ENCODE measurements at places on chromosomes 5 and 9.
A peak's percentile ranks its signal among the peaks of the same experiment; 100 is the strongest.

- DNase-seq = no peak
Observed at GRCh38 chr9:114756920-114757319, 48.9 kb downstream of the TNFSF15 start.

DNA sequence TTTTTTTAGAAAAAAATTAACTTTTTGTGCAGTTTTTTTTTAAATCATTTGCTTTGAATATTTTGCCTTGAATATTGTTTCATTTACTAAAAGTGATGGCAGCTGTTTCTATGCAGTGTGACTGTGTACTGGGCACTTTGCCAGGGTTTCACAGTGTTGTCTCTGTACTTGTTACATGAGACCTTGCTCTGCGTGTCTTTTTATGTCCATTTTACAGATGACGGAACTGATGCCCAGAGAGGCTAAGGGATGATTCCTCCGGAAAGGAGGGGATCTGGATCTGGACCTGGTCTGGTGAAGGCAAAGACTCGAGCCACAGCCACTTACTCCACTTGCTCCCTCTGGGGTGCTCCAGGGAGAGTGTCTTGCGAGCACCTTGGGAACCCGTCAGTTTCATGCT lies 124.8 kb upstream of the PTCH1 start:
- no peak for DNase-seq

GRCh38 chr9:13967011-13967410 lies 346.9 kb downstream of the NFIB start:
- DNase-seq = no peak

- no peak for DNase-seq
Observed at GRCh38 chr5:66248874-66249273, 104.8 kb downstream of the SREK1 start.

DNA sequence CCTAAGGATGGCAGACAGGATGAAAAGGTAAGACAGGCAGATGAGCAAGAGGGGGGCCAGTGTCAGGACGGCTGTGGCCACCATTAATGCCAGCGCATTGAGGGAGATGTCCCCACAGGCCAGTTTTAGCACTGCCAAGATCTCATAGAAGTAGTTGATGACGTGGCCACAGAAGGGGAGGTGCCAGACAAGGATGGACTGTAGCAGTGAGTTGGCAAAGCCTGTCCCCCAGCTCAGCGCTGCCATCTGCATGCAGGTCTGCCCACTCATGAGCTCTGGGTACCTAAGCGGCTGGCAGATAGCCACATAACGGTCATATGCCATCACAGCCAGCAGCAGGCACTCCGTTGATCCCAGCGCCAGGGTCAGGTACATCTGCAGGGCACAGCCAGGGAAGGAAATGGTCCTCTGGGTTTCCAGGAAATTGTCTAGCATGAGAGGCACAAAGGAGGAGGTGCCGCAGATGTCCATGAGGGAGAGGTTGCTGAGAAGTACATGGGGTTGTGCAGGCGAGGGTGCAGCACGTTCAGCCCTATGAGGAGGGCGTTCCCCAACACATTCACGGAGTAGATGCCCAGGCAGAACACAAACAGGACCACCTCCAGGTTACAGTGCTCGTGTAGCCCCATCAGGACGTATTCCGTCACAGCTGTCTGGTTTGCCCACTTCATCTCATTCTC lies 10.8 kb downstream of the OR13J1 start:
- no peak for DNase-seq

- no peak for DNase-seq
Observed at GRCh38 chr5:8333485-8333884, 464.5 kb downstream of the MTRR start.

GRCh38 chr5:6719896-6720560 lies 6.8 kb downstream of the TENT4A start:
- DNase-seq = no peak

DNA sequence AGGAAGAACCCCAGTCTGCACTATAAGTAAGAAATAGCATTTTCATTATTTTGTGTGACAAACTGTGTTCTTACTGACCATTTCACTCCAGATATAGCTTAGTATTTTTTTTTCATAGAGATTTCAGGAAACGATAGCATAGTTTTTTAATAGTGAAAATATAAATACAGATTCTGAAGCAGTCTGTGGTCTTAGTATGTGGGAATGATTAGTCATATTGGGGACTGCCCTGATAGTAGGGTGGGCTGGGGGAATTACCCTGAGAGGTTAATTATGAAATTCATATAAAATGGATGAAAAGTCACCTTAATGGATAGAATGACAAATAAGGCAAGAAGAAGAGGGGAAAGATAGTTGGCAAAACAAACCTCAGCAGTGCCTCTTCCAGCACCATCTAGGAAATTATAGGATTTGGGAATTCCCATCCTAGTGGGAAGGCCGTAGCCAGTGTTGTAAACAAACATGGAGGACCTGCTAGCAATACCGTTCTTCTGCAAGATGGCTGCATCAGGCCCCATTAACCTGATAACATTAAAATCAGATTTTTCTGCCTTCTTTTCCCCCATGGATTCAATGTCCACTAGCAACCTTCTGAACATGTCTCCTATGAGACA lies 23.7 kb upstream of the NR3C1 start:
- DNase-seq = no peak

GRCh38 chr5:1324719-1325190 lies 20.1 kb downstream of the CLPTM1L start:
- no peak for DNase-seq

GRCh38 chr9:122212473-122213004 lies 16.2 kb downstream of the LHX6 start:
- DNase-seq = no peak

GRCh38 chr9:127660886-127661741 lies 45.7 kb upstream of the CFAP157 start:
- no peak for DNase-seq

GRCh38 chr9:127714951-127715469 lies 453 bp downstream of the PTRH1 start:
- DNase-seq = no peak

GRCh38 chr9:94920420-94921091 lies 194.1 kb downstream of the AOPEP start:
- no peak for DNase-seq

DNA sequence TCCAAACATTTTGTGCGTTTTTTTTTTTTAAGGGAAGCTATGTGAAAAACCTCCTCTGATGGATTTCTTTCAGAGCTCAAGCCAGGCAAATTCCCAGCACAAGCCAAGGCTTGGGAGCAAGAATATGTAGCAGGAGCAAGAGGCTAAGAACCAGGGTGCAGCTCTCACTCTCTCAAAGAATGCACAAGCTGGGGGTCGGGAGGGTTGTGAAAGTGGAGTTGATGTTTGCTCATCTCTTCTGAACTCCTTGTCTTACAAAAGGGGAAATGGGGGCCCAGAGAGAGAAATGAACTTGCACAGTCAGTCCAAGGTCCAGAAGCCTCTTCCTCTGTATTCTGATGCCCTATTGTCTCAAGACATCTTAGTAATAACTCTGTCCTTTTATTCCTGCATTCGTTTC lies 7.7 kb upstream of the TRAF1 start:
- no peak for DNase-seq

GRCh38 chr9:105023788-105024187 lies 95.8 kb upstream of the ABCA1 start:
- DNase-seq = no peak

- no peak for DNase-seq
Observed at GRCh38 chr5:116626945-116627679, 52.5 kb upstream of the SEMA6A start.

DNA sequence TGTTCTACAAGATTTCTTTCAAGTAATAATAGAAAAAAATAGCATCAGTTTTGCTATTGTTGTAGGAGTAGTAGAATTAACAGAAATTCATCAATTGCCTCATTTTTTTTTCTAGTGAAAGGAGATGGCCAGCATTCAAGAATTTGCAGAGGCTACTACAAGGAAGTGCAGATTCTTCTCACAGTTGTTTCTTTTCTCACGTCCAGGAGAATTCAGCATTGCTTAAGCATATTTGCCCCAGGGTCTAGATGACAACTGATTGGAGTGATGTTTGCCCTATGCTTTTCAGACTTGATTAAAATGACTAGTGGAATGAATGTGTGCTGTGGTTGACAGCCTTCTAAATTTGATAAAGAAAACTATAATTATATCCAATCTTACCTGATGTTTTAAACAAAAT lies 46.6 kb upstream of the SLC12A2 start:
- no peak for DNase-seq

GRCh38 chr5:74328221-74328630 lies 312.3 kb downstream of the ENC1 start:
- DNase-seq = no peak

- no peak for DNase-seq
Observed at GRCh38 chr9:136093995-136094881, 851 bp downstream of the NACC2 start.

- no peak for DNase-seq
Observed at GRCh38 chr9:76359365-76359764, 34.9 kb downstream of the RFK start.

- DNase-seq = no peak
Observed at GRCh38 chr5:149130121-149130914, 11.0 kb upstream of the ABLIM3 start.

DNA sequence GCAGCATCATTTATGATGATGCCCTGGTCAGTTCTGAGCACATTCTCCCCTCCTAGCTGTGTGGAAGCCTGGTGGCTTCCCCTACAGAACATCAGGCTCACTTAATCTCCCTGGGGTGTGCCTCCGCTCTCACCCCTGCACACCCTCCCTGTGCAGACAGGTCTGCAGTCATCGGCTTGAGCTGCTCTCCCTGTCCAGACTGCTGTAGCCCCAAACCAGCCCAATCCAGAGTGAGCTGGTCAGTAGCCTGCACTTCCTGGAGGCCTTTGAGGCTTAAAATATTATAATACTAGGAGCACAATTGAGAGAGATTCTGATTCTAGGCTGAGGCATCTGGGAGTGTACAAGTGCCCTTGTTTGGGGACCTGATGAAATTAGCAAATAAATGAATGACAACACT lies 60.2 kb downstream of the PPARGC1B start:
- DNase-seq = no peak

GRCh38 chr5:133086366-133086875 lies 34.6 kb downstream of the HSPA4 start:
- no peak for DNase-seq

DNA sequence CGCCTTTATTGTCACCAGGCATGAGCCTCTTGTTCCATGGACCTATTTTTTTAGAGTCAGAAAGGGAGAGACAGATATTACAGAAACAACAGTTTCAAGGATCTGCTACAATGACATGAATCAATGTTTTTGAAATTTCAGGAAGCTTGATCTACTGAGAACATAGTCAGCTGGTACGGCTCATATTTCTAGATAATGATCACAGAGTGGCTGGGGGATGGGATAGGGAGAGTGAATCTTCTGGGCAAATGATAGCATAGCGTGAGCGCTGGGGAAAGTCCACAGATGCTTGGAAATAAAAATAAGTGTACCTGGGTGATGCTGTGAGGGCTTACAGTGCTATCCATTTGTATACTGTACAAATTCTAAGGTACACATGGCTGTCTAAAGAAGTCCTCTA lies 340.4 kb downstream of the EBF1 start:
- no peak for DNase-seq

- DNase-seq = no peak
Observed at GRCh38 chr5:6683241-6683640, 30.0 kb upstream of the TENT4A start.

DNA sequence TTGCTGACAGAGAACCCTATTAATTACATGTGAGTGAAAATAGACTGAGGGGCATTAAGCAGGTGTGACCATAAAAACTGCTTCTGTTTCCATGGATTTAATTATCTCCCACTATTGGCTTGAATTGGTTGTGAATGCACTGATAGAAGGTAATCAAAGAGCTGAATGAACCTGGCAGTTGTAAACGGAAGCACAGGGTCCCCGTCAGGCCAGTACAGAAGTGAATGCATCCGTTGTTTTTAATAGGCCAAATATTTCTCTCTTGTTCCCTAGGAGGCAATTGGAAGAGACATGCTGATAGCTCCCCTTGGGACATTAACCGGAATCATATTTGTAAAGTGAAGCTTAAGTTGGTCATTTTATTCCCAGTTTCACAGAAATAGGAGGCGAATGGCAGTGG lies 147.0 kb downstream of the CAVIN4 start:
- DNase-seq = no peak

DNA sequence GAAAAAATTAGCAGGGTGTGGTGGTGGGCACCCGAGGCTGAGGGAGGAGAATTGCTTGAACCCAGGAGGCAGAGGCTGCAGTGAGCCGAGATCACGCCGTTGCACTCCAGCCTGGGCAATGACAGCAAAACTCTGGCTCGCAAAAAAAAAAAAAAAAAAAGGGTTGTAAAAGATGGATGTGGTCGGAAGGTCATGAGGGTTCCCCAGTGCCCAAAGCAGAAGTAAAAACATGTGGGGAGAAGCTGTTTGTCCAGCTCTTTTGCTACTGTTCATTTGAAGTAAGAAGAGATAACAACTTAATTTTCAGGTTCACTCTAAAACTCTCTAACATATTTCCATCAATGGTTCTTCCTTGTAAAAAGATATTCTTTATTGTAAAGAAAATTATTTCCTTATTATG lies 57.1 kb upstream of the GOLPH3 start:
- peak; percentile 56 for DNase-seq

DNA sequence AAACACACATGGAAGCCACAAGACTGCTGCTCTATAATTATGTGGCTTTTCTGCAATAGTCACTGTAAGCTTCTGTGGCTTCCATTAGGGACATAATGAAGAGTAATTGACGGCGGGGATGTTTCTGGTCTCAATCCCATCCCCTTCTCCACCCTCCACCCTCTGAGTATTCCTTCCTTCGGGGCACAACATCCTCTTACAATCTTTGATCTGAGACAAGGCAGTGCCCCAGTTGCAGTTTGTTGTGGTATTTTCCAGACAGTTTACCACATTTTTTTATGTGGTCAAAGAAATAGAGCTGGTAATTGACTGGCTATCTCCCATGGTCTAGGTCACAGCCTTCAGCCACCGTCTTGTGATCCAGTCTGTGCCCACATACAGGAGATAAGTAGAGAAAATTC lies 277.7 kb downstream of the NR2F1-AS1 start:
- DNase-seq = no peak

DNA sequence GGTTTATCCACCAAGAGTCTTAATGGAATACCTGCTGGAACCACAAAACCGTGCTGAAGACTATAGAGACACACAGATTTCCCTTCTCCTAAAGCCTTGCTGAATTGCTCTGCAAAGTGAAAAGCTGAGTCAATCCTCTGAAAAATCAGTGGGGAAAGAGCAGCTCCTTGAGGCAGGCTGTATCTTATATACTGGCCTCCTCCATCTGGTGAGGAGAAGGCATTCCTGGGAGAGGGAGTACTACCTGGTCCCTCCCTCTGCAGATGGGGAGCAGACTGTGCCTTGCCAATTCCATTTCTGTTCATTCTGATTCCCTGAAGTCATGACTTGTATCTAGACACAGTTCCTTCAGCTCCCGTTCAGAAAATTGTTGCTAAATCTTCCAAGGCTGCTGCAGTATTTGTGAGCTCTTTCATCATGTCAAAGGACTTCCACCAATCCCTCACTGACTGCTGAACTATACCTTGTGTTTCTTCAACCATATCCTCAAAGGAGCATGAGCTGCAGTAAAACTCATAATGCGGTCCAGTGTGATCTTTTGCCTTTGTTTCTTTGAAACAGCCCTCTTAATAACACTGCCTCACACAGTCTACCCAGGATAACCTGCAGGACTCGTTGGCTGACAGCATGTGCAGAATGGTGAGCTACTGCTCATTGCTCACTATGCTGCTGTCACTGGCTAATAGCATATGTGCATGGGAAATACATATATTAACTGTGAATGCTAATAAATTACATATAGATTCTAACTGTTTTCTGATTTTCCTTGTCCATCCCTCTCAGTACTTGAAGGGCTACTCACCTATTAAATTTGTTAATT lies 84.5 kb downstream of the FOXD1 start:
- no peak for DNase-seq

- no peak for DNase-seq
Observed at GRCh38 chr5:114858665-114859437, 310.9 kb downstream of the TRIM36 start.
